NCI-H187 treated with DMSO at 0.1 percent for 48 hours (cell line): ENCODE measurements at places on chromosomes 13 and 19.

GRCh38 chr19:6274756-6275155, 5.0 kb downstream of the MLLT1 start:
- no peak for DNase-seq

DNA sequence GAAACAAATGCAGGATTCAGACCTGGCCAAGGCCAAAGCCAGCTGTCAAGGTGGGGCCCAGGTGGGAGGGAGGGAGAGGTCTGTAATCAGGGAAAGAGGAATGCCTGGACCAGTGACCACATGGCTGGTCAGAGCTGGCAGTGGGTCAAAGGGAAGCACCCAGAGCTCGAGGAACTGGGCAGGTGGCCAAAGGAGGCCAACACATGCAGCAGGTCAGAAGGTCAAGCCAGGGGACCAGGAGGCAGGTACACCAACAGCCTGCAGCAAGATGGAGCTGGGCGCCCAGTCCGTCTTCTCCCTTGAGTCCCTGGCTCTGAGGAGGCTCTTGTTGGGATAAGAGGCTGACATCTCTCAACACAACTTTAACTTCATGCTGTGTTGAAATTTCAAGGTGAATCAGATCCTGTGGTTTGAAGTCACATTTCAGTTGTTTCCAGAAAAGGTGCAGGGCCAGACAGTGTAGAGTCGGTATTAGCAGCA, 17.1 kb downstream of the GPATCH1 start:
- DNase-seq = no peak

GRCh38 chr19:48734625-48735024, 5.8 kb downstream of the RASIP1 start:
- no peak for DNase-seq

DNA sequence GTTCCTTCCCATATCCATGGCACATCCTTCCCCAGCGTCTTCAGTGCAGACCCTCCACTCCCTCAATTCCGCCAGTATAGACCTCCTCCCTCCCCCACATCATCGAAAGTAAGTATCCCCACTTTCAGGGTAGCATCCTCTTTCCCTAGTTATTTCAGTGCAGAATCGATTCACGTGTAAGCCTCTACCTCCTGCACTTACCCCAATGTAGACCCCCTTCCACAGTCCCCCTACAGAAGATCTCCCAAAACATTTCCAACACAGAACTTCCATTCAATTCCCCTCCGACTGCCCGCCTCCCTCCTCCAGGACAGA, 664 bp downstream of the IRF3 start:
- DNase-seq = no peak
